Left lung (tissue), 14 donors: ENCODE measurements at places on chromosomes 6 and 20. TPM values are rescaled to one million over a fixed set of nuclear protein-coding genes. Genes with fewer than 3 reads are reported as not detected.
A peak's percentile ranks its signal among the peaks of the same experiment; 100 is the strongest.

Gene RPL7L1
- polyA plus RNA-seq, result 119 TPM

Gene ULBP3
- 10.6 TPM for polyA plus RNA-seq

Gene PRIM2
- 18.8 TPM for polyA plus RNA-seq

Gene ZNF165
- polyA plus RNA-seq, result 3.0 TPM

Gene SYS1
- 20.8 TPM for polyA plus RNA-seq

Gene ROS1
- 97.5 TPM for polyA plus RNA-seq

Gene WDR46
- 89.8 TPM for polyA plus RNA-seq

Gene MDFI
- 101 TPM for polyA plus RNA-seq

Gene HLA-DRA
- 61.5 TPM for polyA plus RNA-seq

Gene SLC22A7
- 0.09 TPM for polyA plus RNA-seq

- no peak overlapping the region for H3K27ac ChIP-seq
- H3K4me3 ChIP-seq, result no peak overlapping the region
- no peaks in the 10 kb centered on the region for H3K27me3 ChIP-seq
- no peaks in the 10 kb centered on the region for H3K36me3 ChIP-seq
Measured at GRCh38 chr6:19156443-19156842, 680.7 kb upstream of the ID4 start.

- peak overlapping the region; percentile 9 for H3K27ac ChIP-seq
- no peak for DNase-seq
- no peaks in the 10 kb centered on the region for H3K27me3 ChIP-seq
- peaks cover 15% of the 10 kb centered on the region for H3K36me3 ChIP-seq
- H3K4me1 ChIP-seq, result peaks cover 76% of the 10 kb centered on the region
Measured at GRCh38 chr6:149755300-149756260, 6.0 kb downstream of the PCMT1 start.

- H3K4me1 ChIP-seq, result no peaks in the 10 kb centered on the region
- no peak overlapping the region for H3K4me3 ChIP-seq
- no peak overlapping the region for H3K27ac ChIP-seq
- H3K36me3 ChIP-seq, result no peaks in the 10 kb centered on the region
- H3K27me3 ChIP-seq, result no peaks in the 10 kb centered on the region
- no peak for DNase-seq
Measured at GRCh38 chr6:138205437-138206094, 12.7 kb downstream of the PBOV1 start.

DNA sequence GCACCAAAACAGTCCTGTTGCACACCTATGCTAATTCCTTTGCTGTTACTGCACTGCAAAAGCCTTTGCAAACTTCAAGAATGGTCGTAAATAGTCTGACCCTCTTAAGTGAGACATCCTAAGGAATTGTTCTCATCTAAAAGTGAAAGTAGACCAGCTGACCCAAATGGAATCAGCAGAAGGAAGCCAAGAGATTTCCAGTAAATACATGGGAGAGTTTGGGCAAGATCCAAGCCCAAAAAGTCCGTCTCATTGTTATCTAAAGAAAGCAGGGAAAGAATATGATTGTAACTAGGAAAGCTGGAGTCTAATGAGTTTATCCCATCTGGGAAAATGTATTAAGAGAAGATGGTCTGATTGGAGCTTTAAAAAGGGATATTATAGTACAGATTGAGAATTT, 43.0 kb upstream of the HIVEP1 start:
- no peaks in the 10 kb centered on the region for H3K36me3 ChIP-seq
- peaks cover 5% of the 10 kb centered on the region for H3K4me1 ChIP-seq
- DNase-seq, result peak; percentile 50
- no peak overlapping the region for H3K4me3 ChIP-seq

GRCh38 chr6:22631091-22631490, 61.7 kb downstream of the HDGFL1 start:
- no peaks in the 10 kb centered on the region for H3K36me3 ChIP-seq
- H3K27ac ChIP-seq, result no peak overlapping the region
- no peak overlapping the region for H3K4me3 ChIP-seq
- H3K27me3 ChIP-seq, result no peaks in the 10 kb centered on the region
- no peaks in the 10 kb centered on the region for H3K4me1 ChIP-seq

GRCh38 chr6:111481836-111482187, 1.2 kb downstream of the REV3L start:
- peaks cover 69% of the 10 kb centered on the region for H3K4me1 ChIP-seq
- H3K27ac ChIP-seq, result peak overlapping the region; percentile 99
- H3K36me3 ChIP-seq, result no peaks in the 10 kb centered on the region
- peak overlapping the region; percentile 88 for H3K4me3 ChIP-seq
- no peak for DNase-seq

GRCh38 chr6:168188369-168189199, 109.6 kb upstream of the FRMD1 start:
- peaks cover 12% of the 10 kb centered on the region for H3K27me3 ChIP-seq
- H3K27ac ChIP-seq, result no peak overlapping the region
- no peak overlapping the region for H3K4me3 ChIP-seq
- DNase-seq, result no peak
- H3K36me3 ChIP-seq, result no peaks in the 10 kb centered on the region

DNA sequence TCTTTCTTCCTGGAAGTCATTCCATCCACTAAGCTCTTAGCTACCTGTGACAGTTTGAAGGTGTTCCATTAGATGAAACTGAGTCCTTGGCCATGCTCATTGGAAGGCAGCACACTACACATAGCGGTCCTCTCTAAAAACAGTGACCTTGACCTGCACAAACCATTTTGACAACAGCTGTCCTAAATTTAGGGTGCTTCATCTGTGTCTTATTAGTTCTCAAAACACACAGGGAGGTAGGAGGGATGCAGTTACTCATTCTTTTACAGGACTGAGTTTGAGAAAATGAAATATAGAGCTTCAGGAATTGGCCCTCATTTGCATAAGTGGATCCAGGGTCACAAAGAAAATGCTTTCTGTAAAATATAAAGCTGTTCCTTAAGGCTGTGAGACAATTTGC, 20.4 kb upstream of the MAP3K4 start:
- H3K27me3 ChIP-seq, result no peaks in the 10 kb centered on the region
- H3K27ac ChIP-seq, result no peak overlapping the region
- H3K36me3 ChIP-seq, result no peaks in the 10 kb centered on the region
- H3K4me3 ChIP-seq, result no peak overlapping the region

- no peak for DNase-seq
- peaks cover 89% of the 10 kb centered on the region for H3K36me3 ChIP-seq
- no peak overlapping the region for H3K4me3 ChIP-seq
- no peak overlapping the region for H3K27ac ChIP-seq
Measured at GRCh38 chr20:38523697-38524096, 51.1 kb downstream of the RALGAPB start.

- no peak overlapping the region for H3K27ac ChIP-seq
- H3K4me1 ChIP-seq, result no peaks in the 10 kb centered on the region
- no peak overlapping the region for H3K4me3 ChIP-seq
- H3K36me3 ChIP-seq, result no peaks in the 10 kb centered on the region
- H3K27me3 ChIP-seq, result no peaks in the 10 kb centered on the region
- DNase-seq, result no peak
Measured at GRCh38 chr20:49450281-49450721, 32.2 kb downstream of the KCNB1 start.

DNA sequence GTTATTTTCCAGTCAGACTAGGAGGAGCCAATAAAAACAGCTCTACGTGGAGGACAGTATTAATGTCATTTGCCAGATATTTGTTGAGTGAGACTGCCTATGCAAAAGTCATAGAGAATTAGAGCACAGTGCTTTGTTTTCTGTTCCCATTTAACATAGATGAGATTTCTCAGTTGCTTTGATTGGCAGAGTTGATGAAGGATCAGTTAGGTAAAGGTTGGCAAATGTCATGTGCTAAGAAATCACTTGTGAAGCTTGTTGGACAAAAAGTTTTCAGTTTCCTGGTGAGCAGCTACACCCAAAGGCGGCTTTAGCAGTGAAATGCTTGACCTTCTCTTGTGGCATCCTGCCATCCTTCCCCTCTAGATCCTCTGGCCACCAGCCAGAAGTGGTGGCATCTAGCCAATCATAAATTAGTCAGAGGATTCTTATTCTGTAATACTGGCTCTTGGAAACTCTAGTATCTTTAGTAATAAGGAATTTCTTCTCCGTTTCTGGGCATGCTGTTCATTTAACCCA, 37.0 kb downstream of the BCKDHB start:
- no peaks in the 10 kb centered on the region for H3K36me3 ChIP-seq
- peak; percentile 46 for DNase-seq
- peaks cover 6% of the 10 kb centered on the region for H3K4me1 ChIP-seq
- H3K27me3 ChIP-seq, result no peaks in the 10 kb centered on the region
- no peak overlapping the region for H3K4me3 ChIP-seq
- peak overlapping the region; percentile 26 for H3K27ac ChIP-seq

- H3K27me3 ChIP-seq, result no peaks in the 10 kb centered on the region
- H3K4me1 ChIP-seq, result no peaks in the 10 kb centered on the region
- no peaks in the 10 kb centered on the region for H3K36me3 ChIP-seq
- no peak overlapping the region for H3K27ac ChIP-seq
- H3K4me3 ChIP-seq, result no peak overlapping the region
- no peak for DNase-seq
Measured at GRCh38 chr6:31453259-31453658, 44.7 kb upstream of the MICB start.

DNA sequence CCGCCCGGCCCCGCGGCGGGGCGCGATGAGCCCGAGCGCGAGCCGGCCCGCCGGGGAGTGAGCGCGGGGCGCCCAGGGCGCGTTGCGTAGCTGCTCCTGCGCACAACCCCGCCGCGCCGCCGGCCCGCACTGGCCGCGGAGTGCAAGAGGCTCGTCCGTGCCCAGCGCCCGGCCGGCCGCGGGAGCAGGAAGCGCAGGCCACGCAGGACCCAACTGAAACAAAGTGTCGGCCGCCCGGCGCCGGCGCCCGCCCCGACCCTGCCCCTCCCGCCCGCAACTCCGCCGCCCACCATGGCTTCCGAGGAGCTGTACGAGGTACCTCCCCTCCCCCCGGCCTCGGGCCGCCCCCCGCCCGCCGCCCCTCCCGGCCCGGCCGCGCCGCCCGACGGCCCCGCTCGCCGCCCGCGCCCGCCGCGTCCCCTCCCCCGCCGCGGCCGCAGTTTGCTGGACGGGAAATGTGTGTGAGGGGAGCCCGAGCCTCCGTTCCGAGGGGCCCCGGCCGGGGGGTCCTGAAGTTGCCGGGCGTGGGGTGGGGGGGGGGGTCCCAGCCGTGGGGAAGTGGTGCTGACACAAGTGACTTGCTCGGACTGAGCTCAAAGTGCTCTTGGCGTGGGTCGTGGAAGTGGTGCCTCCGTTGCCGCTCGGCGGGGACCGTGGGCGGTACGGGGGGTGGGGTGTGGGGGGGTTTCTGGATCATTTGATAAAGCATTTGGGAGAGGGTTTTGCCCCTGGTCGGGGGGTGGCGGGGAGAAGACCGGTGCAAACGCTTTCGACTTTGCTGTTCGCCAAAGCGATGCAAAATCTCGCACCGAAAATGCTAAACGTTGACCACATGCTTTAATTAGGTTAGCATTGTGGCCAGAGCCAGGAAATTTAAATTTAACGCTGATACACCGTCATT, 539 bp downstream of the CDYL start:
- H3K4me1 ChIP-seq, result peaks cover 32% of the 10 kb centered on the region
- peak; percentile 91 for DNase-seq
- peak overlapping the region; percentile 56 for H3K27ac ChIP-seq
- H3K36me3 ChIP-seq, result no peaks in the 10 kb centered on the region
- H3K27me3 ChIP-seq, result no peaks in the 10 kb centered on the region

GRCh38 chr6:150286912-150287311, 81.9 kb upstream of the IYD start:
- H3K4me3 ChIP-seq, result no peak overlapping the region
- DNase-seq, result no peak
- no peak overlapping the region for H3K27ac ChIP-seq
- H3K36me3 ChIP-seq, result no peaks in the 10 kb centered on the region

GRCh38 chr6:161409353-161409752, 135.5 kb upstream of the AGPAT4 start:
- no peak for DNase-seq
- H3K27me3 ChIP-seq, result no peaks in the 10 kb centered on the region
- no peak overlapping the region for H3K27ac ChIP-seq
- no peak overlapping the region for H3K4me3 ChIP-seq
- H3K36me3 ChIP-seq, result no peaks in the 10 kb centered on the region

DNA sequence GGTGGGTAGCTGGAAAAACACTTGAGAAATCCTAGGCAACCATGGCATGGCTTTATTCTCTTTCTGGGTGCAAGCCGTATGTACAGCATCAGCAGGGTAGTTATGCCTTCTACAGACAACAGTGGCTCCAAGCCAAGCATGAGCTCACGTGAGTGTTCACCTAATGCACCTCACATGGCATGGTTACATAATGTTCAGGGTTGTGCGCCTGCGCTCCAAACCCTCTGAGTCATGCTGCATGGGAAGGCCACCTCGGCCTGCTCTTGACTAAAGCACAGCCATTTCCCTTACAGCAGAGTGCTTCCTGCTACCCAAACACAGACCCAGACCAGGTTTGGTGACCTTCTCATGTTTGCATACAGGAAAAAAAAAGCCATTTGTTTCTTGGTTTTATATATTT, 96.2 kb downstream of the VIP start:
- DNase-seq, result no peak
- H3K27ac ChIP-seq, result no peak overlapping the region
- H3K36me3 ChIP-seq, result no peaks in the 10 kb centered on the region
- H3K4me1 ChIP-seq, result no peaks in the 10 kb centered on the region
- H3K4me3 ChIP-seq, result no peak overlapping the region

DNA sequence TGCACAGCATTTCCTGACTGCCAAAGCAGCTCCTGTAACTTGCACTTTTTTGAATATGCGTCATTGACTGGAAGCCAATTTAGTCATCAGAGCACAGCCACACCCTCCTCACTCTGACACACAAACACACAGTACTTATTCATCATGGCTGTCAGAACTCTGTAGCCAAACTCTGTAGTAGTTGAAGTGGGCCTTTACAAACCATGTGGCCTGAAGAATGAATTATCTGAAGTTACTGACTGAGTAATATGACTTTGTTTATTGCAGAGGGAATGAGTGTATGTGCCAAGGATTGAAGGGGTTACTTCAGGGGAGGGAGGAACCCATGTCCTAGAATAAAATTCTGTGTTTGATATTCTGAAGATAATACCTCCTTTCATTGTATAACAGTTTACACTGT, 102.7 kb downstream of the FIG4 start:
- H3K27ac ChIP-seq, result peak overlapping the region; percentile 16
- no peak for DNase-seq

- H3K27me3 ChIP-seq, result peaks cover 38% of the 10 kb centered on the region
- DNase-seq, result no peak
- H3K27ac ChIP-seq, result no peak overlapping the region
- peak overlapping the region; percentile 15 for H3K4me3 ChIP-seq
Measured at GRCh38 chr6:107819964-107820337, 4.2 kb downstream of the SCML4 start.

DNA sequence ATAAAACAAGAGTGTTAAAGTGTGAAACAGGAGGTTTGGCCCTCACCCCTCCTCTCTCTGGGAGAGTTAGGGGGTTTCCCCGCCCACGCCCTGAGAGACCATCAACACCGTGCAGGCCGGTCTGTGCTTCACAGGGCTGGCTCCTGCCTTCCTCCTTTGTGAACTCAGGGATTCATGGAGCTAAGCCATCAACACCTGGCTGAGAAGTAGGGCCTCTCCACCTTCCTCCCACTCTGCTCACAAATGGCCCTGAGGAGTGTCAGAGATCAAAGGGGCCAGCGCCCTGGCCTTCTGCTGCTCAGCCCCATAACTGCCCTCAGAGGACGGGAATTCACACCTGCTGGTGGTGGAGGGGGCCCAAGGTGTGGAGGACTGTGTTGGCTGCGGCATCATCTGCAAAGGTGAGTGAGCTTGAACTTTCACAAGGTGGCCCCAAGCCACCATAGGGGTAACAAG, 88.6 kb downstream of the PSMB1 start:
- H3K27me3 ChIP-seq, result no peaks in the 10 kb centered on the region
- H3K27ac ChIP-seq, result no peak overlapping the region
- no peak overlapping the region for H3K4me3 ChIP-seq
- H3K4me1 ChIP-seq, result peaks cover 3% of the 10 kb centered on the region
